ENCODE measurements at places on chromosomes 2 and 18.

DNA sequence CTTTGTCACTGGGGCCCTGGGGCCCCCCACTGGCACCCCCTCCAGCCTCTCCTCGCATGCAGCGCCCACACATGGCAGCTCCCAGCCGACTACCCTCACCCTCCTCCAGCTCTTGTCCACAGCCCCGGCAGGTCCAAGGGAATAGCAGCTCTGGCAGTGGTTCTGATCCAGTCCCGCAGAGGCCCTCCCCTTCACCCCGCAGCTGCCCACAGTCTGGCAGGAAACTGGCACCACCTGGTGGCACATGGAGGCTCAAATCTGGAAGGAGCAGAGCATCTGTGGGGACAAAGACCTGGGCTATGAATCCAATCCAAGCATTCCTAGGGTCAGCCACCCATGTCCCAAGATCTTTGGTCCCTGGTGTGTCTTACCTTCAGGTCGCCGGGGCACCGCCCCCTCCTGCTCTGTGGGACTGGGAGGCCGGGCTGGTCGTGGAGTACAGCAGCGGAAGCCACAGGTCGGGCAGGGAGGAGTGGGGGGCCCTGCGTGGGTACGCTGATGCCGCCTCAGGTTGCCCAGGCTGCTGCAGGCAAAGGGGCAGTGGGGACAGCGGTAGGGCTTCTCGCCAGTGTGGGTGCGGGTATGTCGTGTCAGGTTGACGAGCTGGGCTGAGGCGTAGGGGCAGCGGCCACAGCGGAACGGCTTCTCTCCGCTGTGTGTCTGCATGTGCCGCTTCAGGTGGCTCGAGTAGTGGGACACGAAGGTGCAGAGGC, 2.3 kb downstream of the ZNF513 start:
- no peak for DNase-seq

DNA sequence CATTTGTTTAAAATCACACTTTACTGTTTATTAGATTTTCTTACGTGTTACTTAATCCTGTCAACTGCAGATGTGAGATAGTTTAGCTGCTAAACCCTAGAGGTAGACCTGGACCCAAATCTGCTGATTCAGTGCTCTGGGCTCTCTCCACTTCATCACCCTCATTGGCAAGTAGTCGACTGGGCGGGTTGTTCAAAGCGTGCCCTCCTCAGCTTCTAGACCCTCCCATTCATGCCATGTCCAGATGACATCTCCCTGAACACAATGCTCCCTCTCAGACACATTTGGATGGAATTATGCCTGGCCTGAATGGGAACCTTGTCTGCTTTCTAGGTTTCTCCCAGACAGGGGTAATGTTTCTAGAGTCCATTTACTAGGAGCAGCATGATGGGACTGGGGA, 43.7 kb downstream of the RPIA start:
- no peak for DNase-seq

- no peak for DNase-seq
Measured at GRCh38 chr2:139374296-139374850, 594.2 kb upstream of the NXPH2 start.

- DNase-seq: peak; percentile 46
Measured at GRCh38 chr2:113157118-113157896, 16.5 kb upstream of the PSD4 start.

DNA sequence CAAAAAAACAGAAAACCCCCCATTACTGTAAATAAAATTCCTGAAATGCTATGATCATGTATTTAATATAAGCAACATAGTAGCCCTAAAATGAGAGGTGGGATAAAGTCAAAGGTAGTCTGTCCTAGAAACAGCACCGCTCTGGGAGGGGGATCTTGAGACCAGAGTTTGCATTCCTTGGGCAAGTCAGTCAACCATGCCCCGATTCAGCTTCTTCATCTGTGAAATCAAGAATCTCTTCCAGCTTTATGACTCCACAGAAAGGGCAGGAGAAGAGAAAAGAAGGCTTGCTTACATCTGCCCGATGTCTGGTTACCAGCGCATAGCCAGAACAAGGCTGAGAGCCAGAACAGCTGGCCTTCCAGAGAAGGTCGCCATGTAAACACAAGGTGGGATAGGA, 2.1 kb upstream of the FBLN7 start:
- DNase-seq: no peak

DNA sequence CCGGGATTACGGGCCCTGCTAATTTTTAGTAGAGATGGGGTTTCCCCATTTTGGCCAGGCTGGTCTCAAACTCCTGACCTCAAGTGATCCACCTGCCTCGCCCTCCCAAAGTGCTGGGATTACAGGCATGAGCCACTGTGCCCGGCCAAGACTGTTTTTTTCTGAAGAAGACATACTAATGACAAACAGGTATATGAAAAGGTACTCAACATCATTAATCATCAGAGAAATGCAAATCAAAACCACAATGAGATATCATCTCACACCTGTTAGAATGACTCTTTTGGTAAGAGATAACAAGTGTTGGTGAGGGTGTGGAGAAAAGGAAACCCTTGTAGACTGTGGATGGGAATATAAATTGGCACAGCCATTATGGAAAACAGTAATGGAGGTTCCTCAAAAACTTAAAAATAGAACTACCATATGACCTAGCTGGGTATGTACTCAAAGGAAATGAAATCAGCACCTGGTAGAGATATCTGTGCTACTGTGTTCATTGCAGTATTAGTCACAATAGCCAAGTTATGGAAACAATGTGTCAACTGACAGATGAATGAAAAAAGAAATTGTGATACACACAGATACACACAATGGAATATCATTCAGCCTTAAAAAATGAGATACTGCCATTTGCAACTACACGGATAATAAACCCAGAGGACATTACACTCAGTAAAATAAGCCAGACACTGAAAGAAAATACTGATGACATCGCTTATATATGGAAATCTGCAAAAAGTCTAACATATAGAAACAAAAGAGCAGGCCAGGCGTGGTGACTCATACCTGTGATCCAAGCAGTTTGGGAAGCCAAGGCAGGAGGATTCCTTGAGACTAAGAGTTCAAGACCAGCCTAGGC, 20.8 kb downstream of the SOS1 start:
- no peak for DNase-seq

GRCh38 chr2:231884438-231885140, 41.6 kb downstream of the NPPC start:
- no peak for DNase-seq

DNA sequence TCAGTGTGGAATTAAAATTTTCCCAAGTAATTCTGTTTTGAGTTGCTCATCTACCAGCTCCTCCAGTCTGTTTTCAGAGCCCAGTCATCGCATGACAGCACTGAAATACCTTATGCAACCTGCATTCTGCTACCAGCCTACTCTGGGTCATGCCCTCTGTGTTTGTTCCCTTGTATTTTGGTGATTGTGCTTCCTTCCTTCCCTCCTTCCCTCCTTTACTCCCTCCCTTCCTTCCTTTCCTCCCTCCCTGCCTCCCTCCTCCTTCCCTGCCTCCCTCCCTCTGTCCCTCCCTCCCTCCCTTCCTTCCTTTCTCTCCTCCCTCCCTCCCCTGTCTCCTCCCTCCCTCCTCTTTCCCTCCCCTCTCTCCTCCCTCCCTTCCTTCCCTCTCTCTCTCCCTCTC, 289.6 kb downstream of the CDH2 start:
- no peak for DNase-seq

Data from activated CD4-positive, alpha-beta T cell treated with anti-CD3 and anti-CD28 coated beads for 4 hours (primary cell).